CD4-positive, alpha-beta T cell (primary cell): ENCODE measurements at places on chromosomes 3 and 15. TPM values are rescaled to one million over a fixed set of nuclear protein-coding genes. Genes with fewer than 3 reads are reported as not detected.

TMEM45A gene
- total RNA-seq: 0.08 TPM

RBMS3 gene
- 1.7 TPM for total RNA-seq

PIGZ gene
- total RNA-seq: 0.33 TPM

ECE2 gene
- total RNA-seq: not detected

RTP3 gene
- total RNA-seq: not detected

CHRD gene
- total RNA-seq: not detected

HRG gene
- not detected for total RNA-seq

BFSP2 gene
- not detected for total RNA-seq

GRCh38 chr3:52317208-52318000 lies 1.3 kb downstream of the DNAH1 start:
- DNase-seq: peak; percentile 73
- peak overlapping the region; percentile 45 for H3K4me3 ChIP-seq
- peaks cover 20% of the 10 kb centered on the region for H3K4me1 ChIP-seq
- no peak overlapping the region for H3K27ac ChIP-seq

GRCh38 chr3:137097386-137097785 lies 139.6 kb downstream of the IL20RB start:
- H3K4me3 ChIP-seq: no peak overlapping the region
- peaks cover 12% of the 10 kb centered on the region for H3K27me3 ChIP-seq
- DNase-seq: no peak
- H3K27ac ChIP-seq: no peak overlapping the region
- H3K4me1 ChIP-seq: no peaks in the 10 kb centered on the region
- no peaks in the 10 kb centered on the region for H3K36me3 ChIP-seq

- no peaks in the 10 kb centered on the region for H3K4me1 ChIP-seq
- H3K27ac ChIP-seq: no peak overlapping the region
- no peaks in the 10 kb centered on the region for H3K36me3 ChIP-seq
- H3K27me3 ChIP-seq: no peaks in the 10 kb centered on the region
- H3K4me3 ChIP-seq: no peak overlapping the region
Observed at GRCh38 chr3:150254309-150254708, 153.8 kb upstream of the TSC22D2 start.

DNA sequence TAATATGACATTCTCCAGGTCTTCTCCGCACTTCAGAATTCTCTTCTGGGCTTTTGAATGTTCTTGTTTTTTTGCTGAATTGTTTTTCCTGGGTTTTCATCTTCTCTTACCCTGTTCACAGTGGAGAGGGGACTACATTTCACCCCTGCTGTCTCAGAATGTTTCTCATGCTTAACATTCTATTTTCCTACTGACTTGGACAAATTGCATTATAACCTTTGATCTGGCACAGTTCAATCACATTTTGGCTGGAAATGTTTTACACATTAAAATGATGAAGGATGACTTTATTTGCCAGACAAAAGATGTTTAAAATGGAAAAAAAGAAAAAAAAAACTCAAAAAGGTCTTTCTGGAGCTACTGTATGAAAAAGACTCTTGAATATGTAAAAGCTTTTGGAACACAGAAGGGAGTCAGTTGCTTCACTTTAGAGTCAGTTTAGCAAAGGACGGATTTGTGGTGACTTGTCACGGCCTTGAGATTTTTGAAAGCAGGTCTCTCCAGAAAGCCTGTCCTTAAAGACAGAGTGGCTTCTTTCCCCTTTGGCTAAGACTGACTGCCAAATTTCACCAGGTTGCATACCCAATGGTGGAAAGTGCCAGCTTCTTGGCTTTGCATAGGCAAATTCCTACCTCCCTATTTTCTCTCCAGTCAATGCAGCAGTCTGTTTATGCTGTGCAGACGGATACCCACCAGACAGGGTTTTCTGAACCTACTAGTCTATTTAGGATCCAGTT lies 401.0 kb upstream of the TBL1XR1 start:
- no peak for DNase-seq
- H3K27me3 ChIP-seq: no peaks in the 10 kb centered on the region
- peak overlapping the region; percentile 8 for H3K4me3 ChIP-seq
- peaks cover 41% of the 10 kb centered on the region for H3K4me1 ChIP-seq
- H3K36me3 ChIP-seq: no peaks in the 10 kb centered on the region

- H3K27me3 ChIP-seq: no peaks in the 10 kb centered on the region
- DNase-seq: no peak
- H3K4me1 ChIP-seq: peaks cover 6% of the 10 kb centered on the region
- H3K27ac ChIP-seq: no peak overlapping the region
- no peaks in the 10 kb centered on the region for H3K36me3 ChIP-seq
Observed at GRCh38 chr3:58572013-58572633, 5.1 kb downstream of the FAM107A start.

GRCh38 chr15:64333986-64334929 lies 21.7 kb downstream of the CSNK1G1 start:
- no peaks in the 10 kb centered on the region for H3K27me3 ChIP-seq
- H3K4me1 ChIP-seq: peaks cover 5% of the 10 kb centered on the region
- H3K4me3 ChIP-seq: no peak overlapping the region
- peak; percentile 45 for DNase-seq

DNA sequence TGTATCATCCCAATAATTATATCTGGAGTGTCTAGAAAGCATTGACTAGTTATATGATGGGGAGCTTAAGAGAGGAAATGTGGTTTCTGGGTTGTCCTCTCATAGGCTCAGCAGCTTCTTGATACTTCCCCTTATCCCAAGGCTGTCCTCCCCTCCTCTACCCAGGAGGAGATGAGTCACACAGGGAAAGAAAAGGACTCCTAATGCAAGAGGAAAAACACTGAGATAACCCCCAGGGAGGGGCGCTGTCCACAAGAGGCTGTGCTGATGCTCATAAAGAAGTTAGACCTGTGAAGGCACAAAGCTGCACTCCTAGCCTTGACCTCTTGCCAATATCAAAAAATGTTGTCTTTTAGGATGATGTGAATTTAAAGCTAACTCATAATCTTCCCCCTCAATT lies 28.8 kb upstream of the GYG1 start:
- no peaks in the 10 kb centered on the region for H3K36me3 ChIP-seq
- H3K4me1 ChIP-seq: no peaks in the 10 kb centered on the region
- no peak overlapping the region for H3K27ac ChIP-seq
- no peak for DNase-seq
- no peaks in the 10 kb centered on the region for H3K27me3 ChIP-seq

GRCh38 chr3:50194128-50194902 lies 2.9 kb downstream of the GNAT1 start:
- H3K4me1 ChIP-seq: peaks cover 27% of the 10 kb centered on the region
- no peaks in the 10 kb centered on the region for H3K36me3 ChIP-seq
- H3K27me3 ChIP-seq: peaks cover 13% of the 10 kb centered on the region
- H3K4me3 ChIP-seq: peak overlapping the region; percentile 24

DNA sequence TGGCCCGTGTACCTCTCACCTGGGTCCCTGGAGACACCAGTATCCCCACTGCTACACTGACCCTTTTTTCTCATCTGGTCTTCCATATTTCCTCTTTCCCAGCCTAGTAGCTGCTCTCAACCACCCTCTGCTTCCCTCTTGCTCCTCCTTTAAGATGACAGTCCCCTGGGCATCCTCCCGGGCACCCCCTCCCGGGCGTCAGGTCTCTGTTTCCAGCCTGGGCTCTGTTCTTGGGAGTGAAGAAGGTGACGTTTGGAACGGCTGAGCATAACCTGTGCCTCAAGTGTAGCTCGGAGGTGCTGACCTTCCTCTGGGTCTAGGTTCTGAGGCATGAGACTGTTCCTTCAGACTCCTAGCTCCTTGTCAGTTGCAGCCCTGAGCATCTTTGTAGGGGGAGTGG lies 101.2 kb downstream of the VGLL4 start:
- H3K36me3 ChIP-seq: no peaks in the 10 kb centered on the region
- H3K4me3 ChIP-seq: no peak overlapping the region
- no peak for DNase-seq
- no peaks in the 10 kb centered on the region for H3K27me3 ChIP-seq

GRCh38 chr3:8838234-8838633 lies 68.8 kb upstream of the OXTR start:
- H3K4me1 ChIP-seq: no peaks in the 10 kb centered on the region
- H3K36me3 ChIP-seq: no peaks in the 10 kb centered on the region
- H3K4me3 ChIP-seq: no peak overlapping the region
- no peak for DNase-seq

- H3K27ac ChIP-seq: no peak overlapping the region
- H3K27me3 ChIP-seq: no peaks in the 10 kb centered on the region
- no peaks in the 10 kb centered on the region for H3K36me3 ChIP-seq
- no peak overlapping the region for H3K4me3 ChIP-seq
- no peaks in the 10 kb centered on the region for H3K4me1 ChIP-seq
Observed at GRCh38 chr15:78247911-78248310, 13.5 kb upstream of the ACSBG1 start.

DNA sequence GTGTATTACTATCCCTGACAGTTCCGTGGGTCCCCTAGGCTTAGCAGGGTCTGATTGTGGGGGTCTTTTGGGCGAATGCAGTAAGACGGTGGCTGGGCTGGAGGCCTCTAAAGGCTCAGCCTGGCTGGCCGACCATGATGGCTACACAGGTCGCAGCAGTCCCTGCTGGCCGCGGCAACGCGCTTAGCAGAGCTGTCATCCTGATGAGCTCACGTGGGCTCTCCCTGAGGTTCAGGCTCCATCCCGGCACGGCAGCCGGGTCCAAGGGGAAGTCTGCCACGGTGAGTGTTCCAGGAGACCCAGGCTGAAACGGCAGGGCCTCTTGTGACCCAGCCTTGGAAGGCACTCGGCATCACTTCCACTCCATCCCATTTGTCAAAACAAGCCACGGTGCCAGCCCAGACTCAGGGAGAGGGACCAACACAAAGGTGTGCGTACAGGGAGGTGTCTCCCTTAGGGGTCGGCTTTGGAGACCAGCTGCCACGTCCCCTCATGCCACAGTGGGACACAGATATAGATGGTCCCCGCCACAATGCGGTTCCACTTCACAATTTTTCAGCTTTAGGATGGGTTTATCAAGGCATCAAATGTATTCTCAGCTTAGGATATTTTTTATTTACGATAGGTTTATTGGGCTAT lies 101.8 kb downstream of the XXYLT1 start:
- no peak overlapping the region for H3K4me3 ChIP-seq
- no peaks in the 10 kb centered on the region for H3K27me3 ChIP-seq
- no peaks in the 10 kb centered on the region for H3K36me3 ChIP-seq

GRCh38 chr15:74826364-74826819 lies at the start of gene CPLX3:
TSS of gene CPLX3 (plus strand) at chr15:74826627. CDS start at chr15:74826704, 77 bp downstream.
- H3K36me3 ChIP-seq: no peaks in the 10 kb centered on the region
- DNase-seq: peak; percentile 33
- H3K4me1 ChIP-seq: peaks cover 6% of the 10 kb centered on the region

GRCh38 chr3:193768070-193768394 lies 175.0 kb downstream of the OPA1 start:
- H3K36me3 ChIP-seq: no peaks in the 10 kb centered on the region
- H3K27ac ChIP-seq: no peak overlapping the region
- no peak overlapping the region for H3K4me3 ChIP-seq
- no peaks in the 10 kb centered on the region for H3K4me1 ChIP-seq
- DNase-seq: no peak

DNA sequence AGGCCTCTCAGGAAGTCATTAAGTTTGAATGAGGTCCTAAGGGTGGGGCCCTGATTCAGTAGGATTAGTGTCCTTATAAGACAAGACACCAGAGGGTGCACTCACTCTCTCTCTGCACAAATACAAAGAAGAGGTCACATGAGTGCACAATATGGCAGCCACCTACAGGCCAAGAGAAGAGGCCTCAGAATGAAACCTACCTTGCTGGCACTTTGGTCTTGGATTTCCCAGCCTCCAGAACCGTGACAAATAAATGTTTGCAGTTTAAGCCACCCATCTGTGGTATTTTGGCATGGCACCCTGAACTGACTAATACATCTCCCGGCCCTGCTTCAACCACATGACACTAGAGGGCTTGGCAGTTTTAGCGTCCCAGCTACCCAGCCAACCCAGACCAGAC lies 73.9 kb upstream of the CHRNB4 start:
- H3K36me3 ChIP-seq: no peaks in the 10 kb centered on the region
- DNase-seq: no peak
- no peak overlapping the region for H3K27ac ChIP-seq
- no peak overlapping the region for H3K4me3 ChIP-seq

GRCh38 chr3:187770224-187770623 lies 25.0 kb upstream of the BCL6 start:
- H3K4me3 ChIP-seq: no peak overlapping the region
- no peaks in the 10 kb centered on the region for H3K27me3 ChIP-seq
- H3K4me1 ChIP-seq: peaks cover 23% of the 10 kb centered on the region
- no peak overlapping the region for H3K27ac ChIP-seq
- no peak for DNase-seq

GRCh38 chr3:183563536-183563874 lies 8.0 kb upstream of the KLHL6 start:
- H3K4me1 ChIP-seq: no peaks in the 10 kb centered on the region
- no peaks in the 10 kb centered on the region for H3K27me3 ChIP-seq
- no peak for DNase-seq
